Activated T-helper 17 cell treated with anti-CD3 and anti-CD28 coated beads, Interleukin-2, amount 50 U/mL, for 72 hours (primary cell): ENCODE measurements at places on chromosomes 11 and 22. TPM values are rescaled to one million over a fixed set of nuclear protein-coding genes. Genes with fewer than 3 reads are reported as not detected.

DNA sequence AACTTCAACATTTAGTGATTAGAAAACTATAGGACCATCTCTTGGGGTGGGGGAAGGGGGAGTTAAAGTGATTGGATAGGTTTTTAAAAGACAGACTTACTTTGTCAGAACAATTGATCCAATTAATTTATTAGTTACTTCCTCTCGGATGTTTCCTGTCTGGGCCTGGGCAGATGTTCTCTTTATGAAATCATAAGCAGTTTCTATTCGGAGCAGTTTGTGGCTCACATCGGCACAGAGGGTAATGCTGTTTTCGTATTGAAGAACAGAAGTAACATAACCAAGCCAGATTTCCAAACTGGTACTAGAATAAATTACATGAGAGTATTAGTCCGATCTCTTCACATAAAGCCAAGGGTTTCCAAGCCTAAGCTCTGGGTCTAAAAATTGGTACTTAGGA is 20.6 kb downstream of the PIWIL3 start:
- H3K27me3 ChIP-seq = peaks cover 21% of the 10 kb centered on the region
- no peaks in the 10 kb centered on the region for H3K4me1 ChIP-seq
- H3K36me3 ChIP-seq = no peaks in the 10 kb centered on the region
- H3K4me3 ChIP-seq = no peak overlapping the region
- no peak for ATAC-seq

KRTAP5-2 gene
- total RNA-seq = not detected

GRCh38 chr11:73883856-73884255 is 7.1 kb downstream of the PAAF1 start:
- no peaks in the 10 kb centered on the region for H3K27me3 ChIP-seq
- ATAC-seq = no peak
- H3K36me3 ChIP-seq = peaks cover 44% of the 10 kb centered on the region
- H3K27ac ChIP-seq = no peak overlapping the region
- no peak overlapping the region for H3K4me3 ChIP-seq

TSPAN32 gene
- total RNA-seq = 14.8 TPM

PRDX5 gene
- 124 TPM for total RNA-seq
